Activated T-cell treated with anti-CD3 and anti-CD28 coated beads for 4 hours (primary cell): ENCODE measurements at places on chromosomes 16 and 17.

DNA sequence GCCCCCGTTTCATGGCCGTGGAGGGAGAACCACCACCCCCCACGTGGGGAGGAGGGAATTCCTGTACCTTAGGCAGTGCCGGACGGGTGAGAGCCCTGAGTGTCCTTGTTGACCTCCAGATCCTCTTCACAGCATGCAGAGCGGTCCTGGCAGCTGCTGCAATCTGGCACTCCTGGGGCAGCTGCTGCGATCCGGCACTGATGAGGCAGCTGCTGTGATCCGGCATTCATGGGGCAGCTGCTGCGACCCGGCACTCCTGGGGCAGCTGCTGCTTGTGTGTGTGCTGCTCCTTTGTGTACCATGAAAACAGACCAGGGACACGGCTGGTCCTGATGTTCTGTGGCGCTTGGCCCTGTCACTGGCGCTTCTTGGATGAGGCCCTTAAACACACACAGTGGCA is 12.8 kb downstream of the ZNF778 start:
- no peak for DNase-seq

DNA sequence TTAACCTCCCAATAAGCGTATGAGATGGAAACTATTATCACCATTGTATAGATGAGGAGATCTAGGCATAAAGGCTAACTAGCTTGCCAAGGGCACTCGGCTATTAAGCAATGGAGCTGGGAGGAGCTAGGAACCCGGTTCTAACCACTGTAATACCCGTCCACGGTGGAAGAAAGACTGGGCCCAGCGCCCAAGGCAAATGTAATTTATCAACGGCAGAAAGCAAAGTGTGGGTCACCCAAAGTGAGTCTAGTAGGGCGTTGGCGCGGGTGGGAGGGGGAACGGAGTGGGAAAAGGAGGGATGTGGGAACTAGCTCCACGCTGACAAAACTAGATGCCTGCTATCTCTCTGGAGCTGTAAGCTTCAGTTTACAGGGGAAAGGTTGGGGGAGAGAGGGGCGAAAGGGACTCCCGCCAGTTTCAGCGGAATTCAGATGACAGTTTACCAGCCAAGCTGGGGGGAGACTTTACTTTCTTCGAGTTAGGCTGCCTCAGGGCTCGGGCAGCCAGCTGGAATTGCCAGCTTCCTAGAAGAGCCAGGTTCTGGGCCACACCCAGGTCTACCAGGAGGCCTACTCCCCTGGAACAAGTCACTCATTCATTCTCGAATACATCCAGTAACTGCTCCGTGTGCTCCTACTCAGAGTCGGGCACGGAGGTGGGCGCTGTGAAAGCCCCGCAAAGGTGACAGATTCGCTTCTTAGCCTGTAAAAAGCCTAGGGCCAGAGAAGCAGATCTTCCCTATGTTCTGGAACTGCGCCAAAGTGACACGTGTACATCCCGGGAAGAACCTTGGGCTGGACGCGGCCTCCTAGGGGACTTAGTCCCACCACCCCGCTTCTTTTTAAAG is 837 bp downstream of the LRRC59 start:
- DNase-seq = peak; percentile 5

DNA sequence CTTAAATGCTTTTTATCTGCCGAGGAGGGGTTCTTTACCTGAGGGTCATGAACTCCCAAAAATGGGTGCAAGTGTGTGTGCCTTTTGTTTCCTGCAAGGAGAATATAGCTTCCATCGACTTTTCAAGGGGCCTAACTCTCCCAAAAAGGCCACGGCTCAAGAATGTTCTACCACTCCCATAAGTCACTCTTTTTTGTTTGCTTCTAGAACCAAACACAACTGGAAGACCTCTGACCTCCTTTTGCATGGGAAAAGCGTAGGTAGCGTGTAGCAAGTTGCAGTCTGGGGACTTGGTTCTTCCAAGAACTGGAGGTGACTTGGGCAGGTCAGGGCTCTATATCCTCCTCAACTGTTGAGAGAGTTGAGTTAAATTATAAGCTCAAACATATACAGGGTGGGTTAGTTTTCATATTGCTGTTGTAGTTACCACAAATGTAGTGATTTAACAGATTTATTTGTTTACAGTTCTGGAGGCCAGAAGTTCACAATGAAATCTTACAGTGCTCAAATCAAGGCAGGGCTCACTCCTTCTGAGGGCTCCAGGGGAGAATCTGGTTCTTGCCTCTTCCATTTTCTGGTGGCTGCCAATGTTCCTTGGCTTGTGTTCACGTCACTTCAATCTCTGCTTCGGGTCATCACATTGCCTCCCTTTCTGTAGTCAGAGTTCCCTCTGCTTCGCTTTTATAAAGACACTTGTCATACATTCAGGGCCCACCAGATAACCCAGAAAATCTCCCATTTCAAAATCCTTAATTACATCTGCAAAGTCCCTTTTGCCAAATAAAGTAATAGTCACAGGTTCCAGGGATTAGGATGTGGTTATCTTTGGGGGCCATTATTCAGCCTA is 1.4 kb downstream of the TMEM97 start:
- no peak for DNase-seq

- DNase-seq = no peak
These were observed 31.4 kb downstream of the NOG start for GRCh38 chr17:56624912-56625311.

DNA sequence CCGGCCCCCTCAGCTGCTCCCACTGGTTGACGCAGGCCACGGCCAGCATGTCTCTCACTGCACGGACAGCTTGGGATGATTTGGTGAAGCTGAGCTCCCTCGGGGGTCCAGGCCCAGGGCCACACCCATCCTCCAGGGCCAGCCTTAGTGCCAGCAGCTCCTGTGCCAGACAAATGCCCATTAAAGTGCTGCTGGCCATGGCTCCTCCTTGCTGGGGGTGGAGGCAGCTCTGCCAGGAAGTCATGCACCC is 2.5 kb downstream of the TRIM47 start:
- DNase-seq = no peak

- no peak for DNase-seq
These were observed 7.6 kb downstream of the CDH16 start for GRCh38 chr16:66911112-66911511.

DNA sequence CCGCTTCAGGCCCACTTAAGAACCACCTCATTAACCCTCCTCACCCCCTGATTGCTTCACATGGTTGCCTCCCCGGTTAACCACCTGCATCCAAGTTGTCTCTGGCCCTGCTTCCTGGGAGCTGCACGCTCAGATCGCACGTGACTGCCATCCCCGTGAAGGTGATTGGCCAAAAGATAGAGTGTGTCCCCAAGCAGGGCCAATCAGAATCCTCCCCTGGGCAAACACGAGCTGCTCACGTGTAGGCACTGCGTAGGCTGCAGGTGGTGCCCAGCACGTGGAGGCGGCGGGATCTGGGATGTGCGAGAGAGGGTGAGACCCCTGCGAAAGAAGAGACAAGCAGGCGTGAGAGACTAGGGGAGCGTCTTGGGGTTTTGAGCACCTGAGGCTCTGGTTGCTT is 111.8 kb upstream of the CRHR1 start:
- no peak for DNase-seq

- no peak for DNase-seq
These were observed 13.3 kb upstream of the CAVIN1 start for GRCh38 chr17:42436391-42436790.

- DNase-seq = no peak
These were observed 4.7 kb downstream of the PLEKHG4 start for GRCh38 chr16:67283826-67284555.

- DNase-seq = no peak
These were observed 275.5 kb downstream of the MAP2K4 start for GRCh38 chr17:12296209-12296625.

GRCh38 chr16:47724115-47724785 is 263.1 kb downstream of the PHKB start:
- no peak for DNase-seq
